Inflammatory macrophage treated with lipopolysaccharide for 1 hour (primary cell): ENCODE measurements at places on chromosomes 6 and 20.

GRCh38 chr20:32621071-32621890, 36.1 kb upstream of the NOL4L start:
- DNase-seq: no peak

DNA sequence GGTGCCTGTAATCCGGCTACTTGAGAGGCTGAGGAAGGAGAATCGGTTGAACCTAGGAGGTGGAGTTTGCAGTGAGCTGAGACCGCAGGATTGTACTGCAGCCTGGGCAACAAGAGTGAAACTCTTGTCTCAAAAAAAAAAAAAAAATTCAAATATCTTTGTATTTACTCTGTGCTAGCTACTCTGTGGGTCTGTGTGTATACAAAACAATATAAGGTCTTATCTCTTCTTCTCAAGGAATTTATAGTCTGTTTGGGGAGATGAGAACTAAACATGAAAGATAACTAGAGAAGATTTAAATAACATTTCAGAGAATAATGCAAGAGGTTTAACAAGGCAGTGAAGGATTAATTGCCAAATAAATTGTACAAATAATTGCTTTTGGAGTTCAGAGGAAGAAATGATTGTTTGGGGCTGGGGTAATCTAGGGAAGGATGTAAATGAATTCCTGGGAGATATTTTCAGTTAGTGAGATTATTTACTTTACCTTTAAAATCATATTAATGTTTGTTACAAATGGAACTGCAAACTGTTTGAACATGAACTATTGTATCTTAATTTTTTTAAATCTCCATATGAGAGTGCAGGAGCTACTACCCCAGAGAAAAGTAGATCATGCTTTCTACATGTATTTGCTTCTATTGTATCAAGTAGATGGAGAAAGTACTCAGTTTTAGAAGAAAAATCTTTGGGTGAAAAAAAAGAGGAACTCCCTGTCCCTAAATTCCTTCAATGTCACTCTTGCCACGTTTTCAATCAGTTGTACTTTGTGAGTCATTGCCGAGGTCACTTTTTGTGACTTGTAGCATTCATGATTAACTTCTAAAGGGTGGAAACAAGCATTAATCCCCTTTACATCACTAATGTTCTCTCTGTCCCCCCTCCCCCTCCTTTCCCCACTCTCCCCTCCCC, 39.0 kb downstream of the NCOA3 start:
- DNase-seq: peak; percentile 62

DNA sequence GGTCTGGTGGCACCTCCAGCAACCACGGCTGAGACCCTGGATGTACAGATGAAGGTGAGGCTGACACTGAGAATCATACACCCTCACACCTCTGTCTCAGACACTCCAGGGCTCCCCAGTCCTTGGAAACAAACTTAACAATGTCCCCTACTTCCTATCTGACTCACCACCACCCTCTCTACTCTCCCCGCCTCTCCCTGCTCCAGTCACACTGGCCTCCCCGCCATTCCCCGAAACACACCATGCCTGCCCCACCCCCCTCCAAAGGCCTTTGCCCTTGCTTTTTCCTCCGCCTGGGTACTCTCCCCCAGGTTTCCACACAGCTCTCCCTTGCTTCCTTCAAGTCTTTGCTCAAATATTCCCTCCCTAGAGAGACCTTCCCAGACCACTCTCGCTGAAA, 16.3 kb downstream of the BPI start:
- DNase-seq: no peak

DNA sequence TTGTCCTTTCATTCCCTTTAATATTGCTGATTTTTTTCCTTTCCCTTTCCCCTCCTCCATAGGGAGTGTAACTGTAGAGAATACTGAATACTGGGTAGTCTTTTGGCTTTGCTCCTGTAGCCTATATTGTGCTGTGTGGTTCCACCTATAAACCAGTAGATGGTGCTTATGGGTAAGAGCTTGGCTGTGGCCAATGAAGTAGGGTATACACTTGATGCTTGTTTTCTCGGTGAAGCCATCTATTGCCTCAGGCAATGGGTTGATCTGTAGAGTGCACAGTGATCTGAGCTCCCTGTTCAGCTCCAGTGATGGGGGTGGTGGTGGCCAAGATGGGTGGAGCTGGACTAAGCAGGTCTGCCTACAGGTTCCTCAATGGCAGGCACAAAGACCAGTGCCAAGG, 203.3 kb upstream of the IMPG1 start:
- no peak for DNase-seq

DNA sequence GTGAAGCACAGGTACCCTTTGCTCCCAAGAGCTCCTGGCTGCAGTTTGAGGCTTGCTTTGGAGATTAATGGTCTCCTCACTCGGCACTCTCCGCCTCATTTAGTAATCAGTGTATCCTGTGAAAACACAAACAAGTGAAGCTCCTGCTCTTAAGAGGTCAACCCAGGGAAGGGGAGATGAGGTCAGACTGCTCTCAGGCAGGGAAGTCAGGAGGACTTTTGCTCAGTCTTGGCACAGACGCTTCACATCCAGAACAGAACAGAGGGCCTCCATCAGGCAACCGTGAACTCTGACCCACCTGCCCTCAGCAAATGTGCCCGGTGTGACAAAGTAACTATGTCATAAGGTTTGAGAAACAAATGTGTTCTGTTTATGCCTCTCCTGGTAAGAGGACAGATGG, 428.8 kb upstream of the JARID2 start:
- DNase-seq: no peak

DNA sequence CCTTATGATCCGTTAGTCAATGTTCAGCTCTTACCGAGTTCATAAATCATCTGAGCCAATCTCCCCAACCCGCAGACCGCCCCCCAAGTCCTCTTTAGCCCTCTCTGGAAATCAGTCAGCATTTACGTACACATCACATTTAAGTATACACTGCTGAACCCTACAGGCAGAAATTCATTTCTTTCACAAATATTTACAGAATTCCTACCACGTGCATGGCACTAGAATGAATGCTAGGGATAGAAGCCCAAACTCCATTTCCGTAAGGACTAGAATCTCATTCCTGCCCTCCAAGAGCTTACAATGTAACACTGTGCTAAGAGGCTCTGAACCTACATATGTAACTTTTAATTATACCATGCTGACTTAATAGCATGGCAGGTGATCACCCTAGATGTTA, 1.8 kb downstream of the OSER1 start:
- no peak for DNase-seq

DNA sequence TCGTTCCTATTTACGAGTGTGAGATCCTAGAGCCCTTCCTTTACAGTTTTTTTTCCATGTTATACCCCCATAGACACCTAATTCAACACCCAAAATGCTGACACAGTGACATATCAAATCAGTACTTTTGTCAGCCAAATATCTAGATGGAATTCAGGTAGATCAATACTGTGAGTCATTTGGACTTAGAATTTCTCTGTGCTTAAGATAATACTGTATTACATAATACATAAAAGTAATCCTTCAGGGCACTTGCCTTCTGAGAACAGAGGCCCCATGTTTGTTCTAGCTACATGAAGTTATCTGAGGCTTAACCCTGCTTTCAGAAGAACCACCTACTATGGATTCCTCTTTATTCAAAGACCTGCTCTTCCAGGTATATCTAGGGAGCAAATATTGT, 623.1 kb downstream of the PHF3 start:
- no peak for DNase-seq

GRCh38 chr6:110328259-110328658, 29.9 kb downstream of the METTL24 start:
- no peak for DNase-seq
